ENCODE measurements at places on chromosomes 13 and 19.

DNA sequence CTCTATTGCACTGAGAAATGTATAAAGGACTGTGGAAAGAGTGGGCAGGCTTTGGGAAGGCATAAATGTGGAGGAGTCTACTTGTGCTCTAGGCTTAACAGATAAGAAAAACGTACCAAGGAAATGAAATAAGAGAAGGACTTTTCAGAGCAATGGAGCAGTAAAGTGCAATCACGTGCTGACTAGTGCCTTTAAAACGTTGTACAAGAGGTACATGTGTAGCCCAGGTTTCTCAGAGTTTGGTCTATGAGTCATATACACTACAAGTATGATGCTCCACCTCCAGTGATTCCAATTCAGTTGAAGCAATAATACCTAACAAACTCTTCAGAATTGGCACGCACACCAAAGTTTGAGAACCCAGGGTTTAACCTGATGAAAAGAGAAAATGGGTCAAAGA is 13.4 kb upstream of the FNDC3A start:
- no peak for DNase-seq

DNA sequence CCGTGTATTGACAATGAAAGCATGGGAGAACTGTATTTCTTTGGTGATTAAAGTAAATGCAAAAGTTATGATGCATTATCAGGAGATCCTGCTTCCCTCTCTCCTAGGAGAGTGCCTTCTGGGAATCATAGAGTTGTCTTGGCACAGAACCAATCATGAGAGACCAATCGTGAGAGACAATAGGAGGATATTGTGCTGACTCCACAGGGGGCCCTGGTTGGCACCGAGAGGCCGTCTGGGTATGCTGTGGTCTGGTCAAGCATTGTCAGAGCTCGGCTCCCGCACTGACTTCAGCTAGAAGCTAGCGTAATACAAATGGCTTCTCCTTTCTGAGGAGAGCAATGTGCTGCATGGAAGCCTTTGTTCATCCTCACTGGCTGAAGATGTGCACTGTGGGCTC is 131.5 kb upstream of the GJB6 start:
- no peak for DNase-seq

- no peak for DNase-seq
These were observed 39.1 kb downstream of the USP12 start for GRCh38 chr13:27132538-27132937.

DNA sequence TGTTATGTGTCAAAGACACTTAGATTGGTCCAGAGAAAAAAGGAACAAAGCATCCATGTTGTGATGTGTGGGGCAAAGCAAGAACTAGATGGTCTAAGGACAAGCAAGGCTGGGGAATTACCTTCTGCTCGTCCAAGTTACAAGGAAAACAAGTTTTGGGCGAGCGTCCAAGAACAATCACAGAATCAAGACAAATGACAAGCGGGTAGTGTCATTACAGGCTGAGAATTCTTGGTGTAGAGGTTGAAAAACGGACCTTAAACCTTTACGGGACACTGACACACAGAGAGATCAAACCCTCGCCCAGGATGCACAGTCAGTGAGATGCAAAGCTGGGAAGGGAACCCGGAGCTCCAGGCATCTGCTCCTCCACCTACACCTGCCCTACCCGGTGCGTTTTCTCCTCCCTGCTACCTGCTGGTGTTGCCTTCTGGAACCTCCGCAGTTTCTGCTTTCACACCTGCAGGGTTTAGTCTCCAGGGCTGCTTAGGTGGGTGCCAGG is 515 bp upstream of the ZNF324B start:
- no peak for DNase-seq

GRCh38 chr13:93794197-93794885 is 567.7 kb downstream of the GPC6 start:
- no peak for DNase-seq
